BJ (cell line): ENCODE measurements at places on chromosomes 2 and 18. TPM values are rescaled to one million over a fixed set of nuclear protein-coding genes. Genes with fewer than 3 reads are reported as not detected.
A peak's percentile ranks its signal among the peaks of the same experiment; 100 is the strongest.

RFTN2 gene
- polyA plus RNA-seq, result 0.04 and 0.16 TPM in 2 replicates

DNA sequence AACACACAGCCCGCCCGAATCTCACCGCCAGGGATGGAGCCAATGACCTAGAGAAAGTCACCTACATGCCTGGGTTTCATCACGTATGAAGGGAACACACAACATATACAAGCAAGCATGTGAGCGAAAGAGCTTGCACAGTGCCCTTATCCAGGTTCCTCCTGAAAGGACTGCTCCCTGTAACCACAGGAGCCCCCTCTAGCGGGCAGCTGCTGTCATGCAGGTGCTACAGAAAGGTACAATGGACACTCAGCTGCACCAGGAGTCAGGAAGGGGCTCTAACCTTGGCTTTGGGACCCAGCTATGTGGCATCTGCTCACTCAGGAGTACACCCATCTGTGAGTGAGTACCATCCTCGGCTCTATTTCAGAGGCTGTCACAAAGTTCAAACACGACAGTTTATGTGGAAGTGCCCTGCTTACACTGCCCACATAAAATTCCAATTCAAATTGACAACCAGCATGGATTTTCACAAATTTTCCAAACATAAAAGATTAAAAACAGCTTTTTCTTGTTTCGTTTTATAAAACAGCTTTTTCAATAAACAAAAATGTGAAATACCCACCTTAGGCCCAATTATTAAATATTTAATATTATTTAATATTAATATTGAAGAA, 3.5 kb downstream of the NDUFA10 start:
- DNase-seq, result no peak

DNAH6 gene
- polyA plus RNA-seq, result 0.01 TPM in 2 replicates

DNA sequence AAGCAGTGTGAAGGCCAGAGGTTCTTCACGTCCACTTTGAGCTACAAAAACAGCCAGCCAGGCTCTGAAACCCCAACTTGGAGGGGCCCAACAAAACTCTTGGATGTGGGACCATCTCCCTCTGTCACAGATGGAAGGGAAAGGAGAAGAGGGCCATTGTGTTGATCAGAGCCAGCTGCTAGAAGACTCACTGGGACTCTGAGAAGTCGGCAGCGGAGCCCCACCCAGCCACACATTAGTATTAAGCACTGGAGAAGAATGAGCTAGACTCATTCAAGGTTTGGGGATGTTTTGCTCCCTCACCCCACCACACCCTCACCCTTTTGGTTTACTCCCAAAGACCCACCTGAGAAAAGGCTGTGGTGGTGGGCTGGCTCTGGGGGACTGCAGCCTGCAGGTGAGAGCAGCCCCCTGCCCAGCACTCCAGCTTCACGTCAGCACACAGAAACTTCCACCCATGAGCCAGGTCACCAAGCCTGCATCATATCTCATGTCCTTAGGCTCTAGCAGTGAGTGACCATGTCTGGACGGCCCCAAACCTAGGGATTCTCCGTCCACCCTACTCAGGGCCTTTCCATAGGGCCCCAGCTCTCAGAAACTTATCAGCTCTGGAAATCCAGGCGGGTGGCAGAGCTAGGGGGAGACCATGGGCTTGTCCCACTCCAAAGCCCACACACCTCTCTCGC, 12.6 kb downstream of the TEX51 start:
- DNase-seq, result no peak

- no peak for DNase-seq
Observed at GRCh38 chr2:26616706-26617587, 24.2 kb downstream of the CIB4 start.

SAG gene
- polyA plus RNA-seq, result not detected in 2 replicates

GRCh38 chr2:27916293-27916995, 25.9 kb downstream of the BABAM2 start:
- no peak for DNase-seq

GRCh38 chr2:16677875-16678274, 12.2 kb upstream of the CYRIA start:
- DNase-seq, result no peak

- no peak for DNase-seq
Observed at GRCh38 chr2:32947484-32948143, 861 bp downstream of the LTBP1 start.

CIB4 gene
- polyA plus RNA-seq, result not detected in 2 replicates

RNF138 gene
- polyA plus RNA-seq, result 12.3 and 13.2 TPM in 2 replicates

DNA sequence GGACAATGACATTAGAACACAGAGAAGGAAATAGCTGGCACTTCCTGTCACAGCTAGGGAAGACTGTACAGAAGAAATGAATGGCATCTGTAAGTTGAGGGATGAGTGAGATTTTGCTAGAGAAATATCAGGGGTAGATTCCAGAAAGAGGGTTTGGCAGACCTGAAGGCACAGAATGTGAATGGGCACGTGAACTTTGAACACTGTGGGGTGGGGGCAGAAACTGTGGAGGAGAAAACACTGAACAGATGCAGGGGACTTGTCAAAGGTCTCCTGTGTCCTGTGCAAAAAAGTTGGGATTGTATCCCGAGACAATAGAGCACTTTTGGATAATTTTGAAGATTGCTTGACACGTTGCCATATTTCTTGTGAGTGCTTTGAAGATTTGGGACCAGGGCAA, 88.0 kb downstream of the PPP1R1C start:
- DNase-seq, result no peak

DRC1 gene
- polyA plus RNA-seq, result 0.05 and 0.22 TPM in 2 replicates

- DNase-seq, result no peak
Observed at GRCh38 chr2:128358941-128359731, 40.5 kb upstream of the HS6ST1 start.

CDH7 gene
- not detected in 2 replicates for polyA plus RNA-seq

DNA sequence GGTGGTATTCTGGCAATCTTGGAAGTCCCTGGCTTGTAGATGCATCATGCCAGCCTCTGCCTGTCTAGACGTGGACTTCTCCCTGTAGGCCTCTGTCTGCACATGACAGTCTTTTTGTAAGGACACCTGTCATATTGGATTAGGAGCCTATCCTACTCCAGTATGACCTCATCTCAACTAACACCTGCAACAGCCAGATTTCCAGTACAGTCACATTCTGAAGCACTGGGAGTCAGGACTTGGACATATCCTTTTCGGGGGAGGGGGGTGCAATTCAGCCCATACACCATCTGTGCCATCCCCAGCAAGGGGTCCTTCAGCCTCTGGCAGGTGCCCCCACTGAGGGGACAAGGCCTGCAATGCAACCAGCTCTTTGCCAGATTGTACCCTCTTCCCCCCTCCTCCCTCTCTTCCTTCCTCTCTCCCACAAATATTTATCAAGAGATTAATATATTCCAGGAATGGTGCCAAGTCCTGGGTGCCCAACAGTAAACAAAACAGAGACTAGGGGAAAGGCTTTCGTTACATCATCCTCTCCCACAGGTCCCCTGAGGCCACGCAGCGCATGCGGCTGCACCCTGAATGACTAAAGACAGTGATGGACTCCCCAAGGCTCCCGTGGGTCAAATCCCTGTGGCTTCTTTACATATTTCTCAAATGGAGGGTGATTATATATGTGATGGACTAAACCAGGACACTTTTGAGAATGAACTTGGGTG, 20.5 kb upstream of the MYCN start:
- no peak for DNase-seq

DNA sequence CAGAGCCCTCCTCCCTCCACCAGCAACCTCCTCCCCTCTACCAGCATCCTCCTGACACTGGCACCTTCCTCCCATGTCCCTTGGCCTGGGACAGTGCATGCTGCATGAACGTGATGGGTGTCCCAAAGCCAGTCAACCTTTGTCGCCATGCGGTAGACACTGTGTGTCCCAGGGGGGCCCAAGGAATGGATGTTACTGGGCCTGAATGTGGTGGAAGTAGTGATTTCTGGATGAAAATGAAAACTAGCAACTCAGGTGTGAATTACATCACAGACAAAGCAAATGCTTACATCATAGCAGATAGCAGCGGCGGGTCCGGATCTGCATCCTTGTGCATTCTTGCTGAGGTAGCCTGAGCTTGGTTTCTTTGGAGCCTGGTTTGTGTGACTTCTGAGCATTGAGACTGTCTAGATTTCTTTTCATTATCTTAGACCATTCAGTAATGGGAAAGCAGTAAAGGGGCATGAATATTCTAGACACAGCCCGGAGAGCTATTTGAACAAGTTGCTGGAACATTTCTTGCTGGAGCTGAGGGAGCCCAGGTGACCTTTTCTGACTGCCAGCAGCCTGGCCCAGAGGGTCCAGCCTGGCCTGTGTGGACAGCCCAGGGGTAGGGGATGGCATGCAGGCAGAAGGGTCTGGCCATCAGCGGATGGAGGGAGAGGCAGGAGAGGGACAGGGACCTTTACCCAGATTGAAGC, 100.4 kb downstream of the FAM210A start:
- no peak for DNase-seq

DNA sequence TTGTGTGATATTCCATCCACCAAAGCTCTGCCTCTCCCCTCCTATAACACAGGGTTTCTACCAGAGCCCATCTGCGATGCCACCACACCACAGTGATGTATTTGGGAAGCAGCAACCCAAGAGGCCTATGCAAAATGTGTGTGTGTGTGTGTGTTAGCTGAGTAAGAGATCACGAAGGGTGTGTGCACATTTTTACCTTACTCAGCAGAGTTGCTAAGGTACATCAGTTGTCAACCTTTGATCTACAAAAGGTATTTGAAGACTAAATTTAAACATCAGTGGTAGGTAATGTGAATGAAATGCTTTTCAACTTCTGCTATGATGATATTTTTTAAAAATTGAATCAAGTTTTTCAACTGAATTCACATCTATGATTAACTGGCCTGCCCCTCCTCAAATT, 227.6 kb downstream of the FBXO15 start:
- DNase-seq, result no peak

GRCh38 chr18:75923169-75923568, 495.7 kb upstream of the SMIM21 start:
- DNase-seq, result peak; percentile 31

DNA sequence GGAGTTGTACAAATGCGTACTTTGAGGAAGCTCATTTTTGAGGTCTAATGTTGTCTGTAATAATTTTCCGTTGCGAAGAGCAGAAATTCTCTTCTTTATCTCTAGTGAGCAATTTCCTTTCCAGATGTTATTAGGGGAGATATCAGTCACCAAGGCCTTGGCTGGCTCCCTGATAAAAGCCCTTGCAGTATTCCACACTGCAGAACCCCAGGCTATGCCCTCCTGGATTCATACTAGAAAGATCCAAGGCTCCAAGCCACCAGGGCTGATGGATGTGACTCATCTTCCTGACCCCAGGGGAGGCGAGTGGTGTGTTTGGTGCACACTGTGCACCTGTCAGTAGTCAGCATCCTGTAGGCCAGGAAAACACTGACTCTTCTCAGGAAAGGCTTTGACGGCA, 34.7 kb downstream of the INO80C start:
- DNase-seq, result no peak

TSGA10 gene
- polyA plus RNA-seq, result 0.42 and 1.2 TPM in 2 replicates

REG3G gene
- polyA plus RNA-seq, result not detected in 2 replicates

ATP6V1B1 gene
- 0.85 and 1.3 TPM in 2 replicates for polyA plus RNA-seq

GRCh38 chr18:50341443-50341842, 33.4 kb upstream of the SKA1 start:
- no peak for DNase-seq

GRCh38 chr2:11582612-11582861, 48.7 kb downstream of the GREB1 start:
- no peak for DNase-seq
